Stromal cell of bone marrow (primary cell): ENCODE measurements at places on chromosomes 13 and 19.

DNA sequence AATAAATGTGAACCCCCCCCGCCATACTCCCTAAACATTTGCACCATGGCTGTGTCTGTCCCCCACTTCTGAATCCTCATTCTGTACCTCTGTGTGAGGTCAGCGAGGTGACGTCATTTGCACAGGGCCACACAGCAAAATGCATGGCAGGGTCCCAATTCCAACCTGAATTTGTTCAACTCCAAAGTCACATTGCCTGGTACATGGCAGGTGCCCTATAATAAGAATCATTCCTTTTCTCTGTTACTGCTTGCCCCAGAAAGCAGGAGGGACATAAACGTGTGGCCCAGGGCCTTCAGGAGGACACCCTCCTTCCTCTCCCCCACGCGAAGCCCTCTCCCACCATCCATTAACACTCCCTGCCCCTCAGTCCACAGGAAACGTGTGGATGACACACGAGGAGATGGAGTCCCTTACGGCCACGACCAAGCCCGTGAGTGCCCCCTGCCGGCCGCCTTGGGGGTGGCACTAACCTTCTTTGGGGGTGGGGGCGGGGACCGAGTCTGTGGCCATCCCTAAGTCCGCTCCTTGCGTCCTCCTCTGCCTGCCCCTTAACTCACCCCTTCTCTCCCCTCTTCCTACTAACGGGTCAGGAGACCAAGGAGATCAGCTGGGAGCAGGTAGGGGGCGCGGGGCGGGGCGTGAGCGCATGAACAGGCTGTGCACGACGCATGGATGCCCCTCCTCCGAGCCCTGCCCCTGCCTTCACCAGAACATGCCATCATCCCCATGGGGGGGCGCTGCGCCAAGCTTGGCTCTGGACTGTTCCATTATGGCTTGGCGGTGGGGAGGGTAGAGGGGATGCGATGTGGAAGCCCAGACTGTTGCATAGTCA, 9.4 kb downstream of the HRC start:
- peak; percentile 70 for DNase-seq

DNA sequence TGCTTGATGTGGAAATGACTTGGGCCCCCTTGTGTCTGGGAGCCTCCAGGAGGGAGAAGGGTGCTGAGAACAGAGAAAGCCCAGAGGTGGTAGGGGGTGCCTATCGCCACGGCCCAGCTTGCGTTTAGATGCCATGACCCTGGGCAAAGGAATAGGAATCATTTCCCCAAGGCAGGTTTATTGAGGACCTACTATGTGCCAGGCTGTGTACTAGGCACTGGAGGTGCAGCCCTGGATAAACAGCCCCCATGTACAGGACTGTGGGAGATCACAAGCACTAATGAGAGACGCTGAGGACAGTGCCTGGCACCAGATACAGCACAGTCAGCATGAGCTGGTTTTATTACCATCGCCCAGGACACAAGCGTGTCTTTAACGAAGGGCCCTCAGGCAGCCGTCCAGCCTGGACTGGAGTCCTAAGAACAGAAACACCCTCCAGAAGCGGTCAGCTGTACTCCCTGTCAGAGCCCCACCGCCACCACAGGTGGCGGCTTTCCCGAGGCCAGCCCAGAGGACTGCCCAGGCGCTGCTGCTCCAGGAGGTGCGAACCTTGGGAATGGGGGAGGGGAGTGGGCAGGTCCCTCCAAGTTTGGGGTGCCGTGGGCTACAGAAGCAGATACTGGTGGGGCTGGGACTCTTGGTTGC, 4.6 kb downstream of the TMEM147 start:
- no peak for DNase-seq

- DNase-seq, result no peak
These were observed 27.2 kb downstream of the GPX4 start for GRCh38 chr19:1130771-1131717.

DNA sequence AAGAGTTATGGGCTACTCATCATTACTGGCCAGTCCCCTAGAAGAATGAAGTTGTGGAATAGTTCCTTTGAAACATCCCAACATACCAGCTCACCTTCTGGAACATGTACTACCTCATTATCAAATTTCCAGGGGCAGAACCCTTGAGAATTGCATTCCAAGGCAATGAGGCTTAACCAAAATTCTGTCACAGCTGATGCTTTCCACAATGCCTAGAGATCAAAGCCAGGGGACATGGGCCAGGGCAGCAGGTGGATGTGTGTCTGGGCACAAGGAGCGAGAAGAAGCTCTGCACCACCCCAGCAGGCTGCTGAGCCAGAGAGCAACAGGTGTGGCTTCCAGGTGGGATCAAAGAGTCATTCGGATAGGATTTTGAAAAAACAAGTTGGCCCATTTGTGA, 362.1 kb downstream of the EFNB2 start:
- no peak for DNase-seq

DNA sequence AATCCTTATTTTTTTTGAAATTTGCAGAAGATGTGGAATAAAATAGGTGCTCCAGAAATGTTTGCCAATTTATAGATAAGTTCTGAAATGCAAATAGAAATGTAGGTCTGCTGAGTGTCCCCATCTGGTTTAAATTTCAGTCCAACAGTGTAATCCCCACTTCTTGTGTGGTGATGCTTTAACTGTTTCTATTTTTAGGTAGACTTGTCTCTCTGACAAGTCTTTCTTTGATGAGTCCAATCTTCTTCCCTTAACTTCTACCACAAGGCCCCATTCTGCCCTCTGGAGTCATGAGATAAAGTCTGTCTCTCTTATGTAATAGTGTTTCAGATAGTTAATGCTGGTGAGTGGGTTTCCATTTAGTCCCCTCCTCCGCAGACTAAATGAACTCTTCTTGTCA, 390.4 kb downstream of the RFC3 start:
- DNase-seq, result no peak

- no peak for DNase-seq
These were observed 28.1 kb upstream of the POMP start for GRCh38 chr13:28630869-28631268.

- no peak for DNase-seq
These were observed 70.0 kb downstream of the INSR start for GRCh38 chr19:7224209-7224686.

DNA sequence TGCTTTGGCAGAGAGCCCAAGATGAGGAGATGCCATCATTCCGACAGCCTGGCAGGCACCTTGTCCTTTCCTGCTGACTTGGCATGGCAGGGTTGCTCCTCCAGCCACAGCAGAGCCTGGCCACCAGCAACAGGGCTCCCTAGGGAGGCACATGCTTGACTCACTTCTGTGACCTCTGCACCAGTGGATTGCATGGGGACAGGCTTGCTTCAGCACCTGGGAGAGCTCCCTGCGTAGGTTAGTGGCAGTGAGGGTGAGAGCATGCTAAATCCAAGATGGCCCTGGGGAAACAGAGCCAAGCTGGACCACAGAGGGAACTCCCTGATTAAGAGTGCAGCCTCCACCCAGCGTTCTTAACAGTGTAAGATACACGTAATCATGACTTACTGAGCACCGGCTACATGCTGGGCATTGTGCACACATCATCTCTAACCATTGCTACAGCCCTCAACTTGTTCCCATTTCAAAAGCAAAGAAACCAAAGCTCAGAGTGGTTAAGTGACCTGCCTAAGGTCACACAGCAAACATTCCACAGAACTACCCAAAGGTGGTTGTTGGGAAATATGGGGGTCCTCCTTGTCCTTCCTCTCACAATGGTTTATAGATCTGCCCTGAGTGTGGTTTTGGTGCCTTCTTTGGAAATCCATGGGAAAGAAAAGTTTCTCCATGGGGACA, 116.6 kb upstream of the UQCRFS1 start:
- no peak for DNase-seq

GRCh38 chr13:89457977-89458376, 1786.8 kb downstream of the SLITRK5 start:
- peak; percentile 21 for DNase-seq

- DNase-seq, result no peak
These were observed 3.9 kb downstream of the AP1M2 start for GRCh38 chr19:10583036-10583776.

DNA sequence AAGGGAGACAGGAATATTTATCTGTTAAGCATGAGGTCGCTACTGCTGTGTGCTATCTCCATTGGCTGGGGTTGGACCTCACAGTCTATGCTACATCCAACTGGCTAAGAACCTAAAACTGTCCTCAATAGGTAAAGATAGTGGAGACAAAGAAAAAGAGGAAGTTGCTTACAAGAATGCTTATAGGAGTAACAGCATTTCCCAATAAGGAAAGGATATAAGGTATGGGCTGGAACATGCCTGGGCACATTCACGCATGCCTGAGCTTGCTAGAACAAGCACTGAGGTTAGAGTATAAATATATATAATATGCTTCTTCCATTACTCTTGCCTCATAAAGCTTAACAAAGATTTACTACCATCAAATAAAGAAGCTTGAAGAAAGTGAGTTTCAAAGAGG, 47.9 kb upstream of the CEACAM21 start:
- no peak for DNase-seq

- DNase-seq, result no peak
These were observed 22.2 kb downstream of the PCID2 start for GRCh38 chr13:113186061-113186900.

DNA sequence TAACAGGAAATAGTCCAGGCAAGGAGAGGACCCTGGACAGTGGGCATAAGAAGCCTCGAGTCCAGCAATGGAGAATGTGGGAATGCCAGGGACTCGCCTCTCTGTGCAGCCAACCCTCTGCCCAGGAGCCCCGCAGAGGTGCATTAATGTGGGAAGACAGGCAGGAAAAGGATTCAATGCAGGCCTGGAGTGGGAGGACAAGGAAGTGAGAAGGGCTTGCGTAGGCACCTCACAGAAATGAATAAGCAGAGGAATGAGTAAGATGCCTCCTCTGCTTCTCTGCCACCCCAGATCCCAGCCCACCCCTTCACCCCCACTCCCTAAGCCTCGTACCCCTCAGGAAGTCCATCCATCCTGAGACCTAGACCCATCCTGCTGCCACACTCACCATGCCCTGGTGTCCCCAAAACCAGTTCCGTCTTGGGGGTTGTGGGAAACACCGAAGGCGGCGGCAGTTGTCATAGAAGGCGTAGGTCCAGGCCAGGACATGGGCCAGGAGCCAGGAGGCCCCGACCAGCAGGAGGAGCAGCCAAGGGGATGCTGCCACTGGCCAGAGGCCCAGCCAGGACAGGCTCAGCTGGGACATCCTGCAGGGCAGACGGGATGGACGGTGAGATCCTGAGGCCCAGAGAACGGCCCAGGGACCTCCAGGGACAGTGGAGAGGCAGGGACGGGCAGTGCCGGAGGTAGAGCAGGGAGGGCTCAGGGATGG, 692 bp downstream of the CYP4F2 start:
- DNase-seq, result no peak

DNA sequence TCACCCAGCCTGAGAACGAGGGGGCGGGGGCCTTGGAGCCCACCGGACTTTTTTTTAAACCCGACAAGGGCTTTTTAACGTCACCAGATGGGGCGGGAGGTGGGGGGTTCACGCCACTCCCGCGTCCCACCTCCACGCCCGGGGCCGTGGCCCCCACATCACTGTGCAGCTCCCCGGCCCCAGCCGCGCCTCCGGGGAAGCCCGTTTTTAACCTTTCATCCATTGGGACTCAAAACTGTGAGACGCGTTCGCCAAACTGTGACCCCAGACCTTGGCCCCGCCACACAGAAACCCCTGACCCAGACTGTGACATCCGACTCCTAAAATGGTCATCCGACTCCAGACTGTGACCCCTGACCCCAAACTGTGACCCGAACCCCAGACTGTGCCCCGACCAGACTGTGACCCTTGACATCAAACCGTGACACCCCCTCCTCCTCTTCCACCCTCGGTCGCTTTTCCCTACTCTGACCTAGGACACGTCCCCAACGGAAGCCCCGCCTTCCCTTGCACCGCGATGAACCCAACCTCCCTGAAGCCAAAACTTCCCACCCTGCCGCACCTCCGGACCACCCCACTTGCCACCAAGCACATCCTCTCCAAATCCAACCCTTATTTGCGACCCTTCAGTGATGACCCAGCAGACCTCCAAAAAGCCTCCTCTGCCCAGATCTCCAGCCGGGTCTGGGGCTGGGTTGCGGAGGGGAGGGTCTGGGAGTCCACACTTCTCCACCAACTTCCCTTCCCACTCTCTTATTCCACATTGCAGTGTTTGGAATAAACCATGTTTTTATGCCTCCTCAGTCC, 1.5 kb upstream of the GRWD1 start:
- DNase-seq, result no peak

GRCh38 chr19:16366056-16366432, 41.4 kb downstream of the KLF2 start:
- no peak for DNase-seq

DNA sequence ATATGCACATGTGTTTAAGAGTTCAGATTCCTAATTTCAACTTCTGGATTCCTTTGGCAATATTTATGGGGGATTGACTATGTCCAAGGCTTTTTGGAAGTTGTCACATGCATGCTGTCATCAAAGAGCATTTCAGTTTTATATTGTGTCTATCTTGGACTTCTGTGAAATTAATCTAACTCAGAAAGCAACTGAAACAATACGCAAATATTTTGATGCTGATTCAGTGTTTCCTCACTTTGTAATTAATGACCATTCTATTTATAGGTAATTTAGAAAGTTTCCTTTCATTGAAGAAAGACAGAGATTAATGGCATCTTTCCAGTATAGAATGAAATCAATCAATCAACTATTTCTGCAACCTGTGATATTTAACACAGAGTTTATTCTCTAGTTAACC, 550.1 kb downstream of the PCDH9 start:
- DNase-seq, result no peak

GRCh38 chr19:51319649-51320279, 8.3 kb downstream of the IGLON5 start:
- DNase-seq, result no peak

- no peak for DNase-seq
These were observed 434 bp upstream of the FNDC3A start for GRCh38 chr13:48975101-48975855.

- no peak for DNase-seq
These were observed 5.2 kb downstream of the LRRC4B start for GRCh38 chr19:50562996-50563395.

DNA sequence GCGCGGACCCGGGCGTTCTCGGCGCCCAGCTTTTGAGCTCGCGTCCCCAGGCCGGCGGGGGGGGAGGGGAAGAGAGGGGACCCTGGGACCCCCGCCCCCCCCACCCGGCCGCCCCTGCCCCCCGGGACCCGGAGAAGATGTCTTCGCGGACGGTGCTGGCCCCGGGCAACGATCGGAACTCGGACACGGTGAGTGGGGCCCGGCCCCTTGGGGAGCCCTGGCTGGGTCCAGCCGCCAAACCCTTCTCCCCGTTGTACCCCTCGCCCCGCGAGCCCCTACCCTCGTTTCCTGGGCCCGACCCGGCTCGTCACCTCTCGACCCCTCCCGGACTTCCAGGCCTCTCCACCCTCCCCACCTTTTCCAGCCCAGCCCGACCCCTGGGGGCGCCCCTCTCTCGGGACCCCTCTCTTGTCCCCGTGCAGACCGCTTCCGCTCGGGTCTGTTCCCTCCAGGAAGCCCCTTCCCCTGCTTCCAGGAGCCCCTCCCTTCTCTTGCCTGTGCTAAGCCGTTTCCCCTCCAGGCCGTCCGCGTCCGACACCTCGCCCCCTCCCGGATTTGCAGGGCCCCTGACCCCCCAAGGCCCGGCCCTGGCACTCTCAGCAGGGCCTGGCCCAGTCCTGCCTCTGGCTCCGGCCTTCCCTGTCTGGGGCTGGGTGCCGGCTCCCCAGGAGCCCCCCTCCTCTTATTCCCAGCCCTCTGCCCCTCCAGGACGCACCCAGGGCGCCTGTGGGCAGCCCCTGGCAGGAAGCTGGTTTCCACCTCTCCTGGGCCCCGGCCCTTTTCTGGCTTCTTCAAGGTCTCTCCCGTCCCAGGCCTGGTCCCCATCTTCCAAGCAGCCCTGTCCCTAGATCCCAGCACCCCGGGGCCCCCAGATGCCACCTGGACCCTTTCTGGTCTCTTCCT, 632 bp downstream of the MARK4 start:
- DNase-seq, result no peak
